ENCODE measurements at places on chromosomes 7 and 10.

GRCh38 chr10:1465418-1465911 lies 271.9 kb downstream of the ADARB2 start:
- DNase-seq = no peak

DNA sequence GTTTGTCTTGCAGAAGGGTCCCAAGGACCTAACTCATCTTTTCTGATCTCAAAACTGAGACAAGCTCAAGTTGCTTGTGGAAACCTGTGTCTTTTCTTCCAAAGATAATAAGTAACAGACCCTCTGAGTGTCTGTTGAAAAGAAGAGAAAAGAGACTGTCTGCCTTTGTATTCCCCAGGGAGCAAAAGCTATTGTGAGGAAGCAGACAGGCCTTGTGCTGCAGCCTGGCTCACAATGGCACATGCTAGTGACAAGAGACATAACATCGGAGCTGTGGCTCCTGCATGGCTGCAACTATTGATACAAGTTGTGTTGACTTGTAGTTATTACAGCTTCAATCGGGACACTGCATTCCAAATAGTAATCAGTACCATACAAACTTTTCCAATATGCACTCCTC lies 202.9 kb downstream of the DKK1 start:
- DNase-seq = no peak

DNA sequence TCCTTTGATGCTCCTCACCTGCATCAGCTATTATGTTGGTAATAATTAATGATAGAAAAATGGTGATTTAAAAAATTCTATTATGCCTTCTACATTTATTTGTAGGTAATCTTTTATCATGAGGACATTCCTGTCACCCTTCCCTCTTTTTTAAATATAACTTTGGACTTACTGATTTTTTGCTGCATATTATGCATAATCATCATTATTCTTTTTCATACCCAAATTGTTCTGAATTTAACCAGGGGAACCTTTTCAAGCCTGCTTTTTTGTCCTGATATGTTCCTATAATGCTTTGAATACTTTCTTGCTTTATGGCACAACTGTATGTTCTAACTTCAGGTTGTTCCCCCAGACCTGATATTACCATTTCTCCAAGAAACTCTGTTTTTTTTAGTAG lies 48.5 kb downstream of the TAX1BP1 start:
- no peak for DNase-seq

DNA sequence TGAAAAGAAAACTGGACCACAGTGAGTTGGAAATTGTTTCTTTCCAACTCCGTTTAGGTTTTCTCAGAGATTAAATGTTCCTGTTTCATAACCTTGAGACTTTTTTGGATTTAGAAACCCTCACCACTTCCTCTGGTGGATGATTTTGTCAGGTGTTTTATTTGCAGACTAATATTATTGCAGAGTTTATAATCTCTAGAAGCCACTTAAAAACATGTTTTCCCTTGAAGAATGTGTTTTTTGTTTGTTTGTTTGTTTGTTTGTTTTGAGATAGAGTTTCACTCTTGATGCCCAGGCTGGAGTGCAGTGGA lies 520 bp upstream of the MICU1 start:
- DNase-seq = no peak

DNA sequence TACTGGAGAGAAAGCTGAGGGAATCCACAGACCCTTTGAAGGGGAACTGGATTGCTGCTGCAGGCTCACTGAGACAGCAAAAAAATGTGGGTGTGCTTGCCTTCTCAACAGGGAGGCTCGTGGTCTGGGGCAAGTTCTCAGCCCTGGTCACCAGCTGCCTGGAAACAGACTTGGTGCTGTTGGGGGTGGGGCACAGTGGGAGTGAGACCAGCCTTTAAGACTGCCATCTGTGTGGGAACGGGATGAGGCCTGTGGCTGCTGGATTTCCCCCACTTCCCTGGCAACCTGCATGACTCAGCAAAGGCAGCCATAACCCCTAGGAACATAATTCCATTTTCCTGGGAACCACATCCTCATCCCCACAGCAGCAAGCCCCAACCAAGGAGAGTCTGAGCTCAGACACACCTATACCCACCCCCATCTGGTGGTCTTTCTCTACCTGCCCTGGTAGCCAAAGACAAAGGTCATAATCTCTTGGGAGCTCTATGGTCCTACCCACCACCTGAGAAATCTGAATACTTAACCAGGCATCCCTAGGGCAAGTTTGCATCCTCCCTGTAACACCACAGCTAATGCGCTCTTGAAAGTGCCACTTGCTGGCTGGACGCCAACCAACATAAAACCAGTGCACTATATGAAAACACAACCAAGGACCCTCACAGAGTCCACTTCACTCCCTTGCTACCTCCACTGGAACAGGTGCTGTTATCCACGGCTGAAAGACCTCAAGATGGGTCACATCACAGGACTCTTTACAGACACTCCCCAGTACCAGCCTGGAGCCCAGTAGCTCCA lies 45.0 kb upstream of the TFEC start:
- DNase-seq = no peak

DNA sequence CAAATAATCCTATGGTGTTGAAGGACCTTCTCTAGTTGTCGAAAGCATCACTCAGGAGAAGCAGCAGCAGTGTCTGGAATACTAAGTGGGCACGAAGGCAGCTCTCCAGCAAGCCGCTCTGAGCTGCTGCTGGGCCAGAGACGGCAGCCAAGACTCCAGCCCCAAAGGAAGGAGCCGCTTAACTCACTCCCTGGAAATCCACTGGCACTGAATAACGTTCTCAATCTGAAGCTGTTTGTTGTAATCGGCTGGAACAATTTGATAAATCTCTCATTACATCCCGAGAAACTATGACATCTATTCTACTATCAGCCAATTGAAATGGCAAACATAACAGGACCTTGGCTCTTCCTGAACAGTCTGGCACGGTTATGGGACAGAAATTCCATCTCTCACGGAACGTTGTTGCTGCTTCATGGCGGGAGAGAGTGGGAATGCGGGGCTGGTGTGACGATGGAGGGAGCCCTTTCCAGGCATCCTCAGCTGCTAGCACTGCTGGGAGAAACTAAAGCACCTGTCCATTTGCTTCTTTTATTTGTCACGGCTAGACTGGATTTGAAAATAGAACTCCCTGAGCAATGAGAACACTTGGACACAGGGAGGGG lies 331.5 kb upstream of the RNF32 start:
- DNase-seq = no peak

DNA sequence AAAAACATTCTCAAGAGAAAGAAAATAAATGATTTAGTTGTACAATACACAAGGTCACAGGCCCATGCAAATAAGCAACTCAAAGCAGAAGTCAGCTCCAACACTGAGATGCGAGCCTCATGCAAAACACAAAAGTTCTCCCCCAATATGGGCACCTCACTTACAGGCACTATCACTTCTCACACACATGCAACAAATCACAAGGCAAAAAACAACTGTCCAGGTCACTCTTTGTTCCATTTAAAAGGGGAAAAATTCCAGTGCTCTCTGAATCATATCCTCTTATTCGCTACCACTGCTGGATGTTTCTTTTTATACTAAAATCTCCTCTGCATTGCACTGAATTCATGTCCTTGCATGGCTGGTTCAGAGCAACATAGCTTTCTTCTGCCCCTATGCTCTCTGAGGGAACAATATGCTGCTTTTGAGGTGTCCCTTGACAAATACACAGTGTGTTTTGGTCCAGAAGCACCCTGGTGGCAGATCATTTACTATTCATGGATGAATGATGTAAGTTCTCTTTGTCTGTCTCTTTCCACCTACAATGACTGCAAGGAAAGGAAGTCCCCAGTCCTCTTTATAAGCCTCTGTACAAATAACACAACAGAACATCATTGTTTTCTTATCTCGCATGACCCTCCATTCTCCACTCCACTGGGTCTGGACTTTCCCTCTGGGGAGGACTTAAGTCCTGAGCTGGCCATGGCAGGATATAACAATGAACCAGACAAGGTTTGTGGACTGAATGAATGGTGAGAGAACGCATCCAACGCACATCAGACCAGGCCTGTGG lies 85.4 kb upstream of the GSDME start:
- no peak for DNase-seq

- no peak for DNase-seq
Measured at GRCh38 chr7:91140286-91140685, 123.9 kb upstream of the FZD1 start.

- DNase-seq = peak; percentile 51
Measured at GRCh38 chr7:106111655-106112117, 426 bp downstream of the SYPL1 start.

GRCh38 chr10:86506499-86506898 lies 15.1 kb downstream of the WAPL start:
- no peak for DNase-seq

- DNase-seq = no peak
Measured at GRCh38 chr10:38025283-38025682, 14.8 kb downstream of the ZNF33A start.

- DNase-seq = no peak
Measured at GRCh38 chr7:131225619-131226513, 101.8 kb upstream of the MKLN1 start.

- DNase-seq = no peak
Measured at GRCh38 chr10:120593693-120594092, 136.7 kb downstream of the PLPP4 start.

DNA sequence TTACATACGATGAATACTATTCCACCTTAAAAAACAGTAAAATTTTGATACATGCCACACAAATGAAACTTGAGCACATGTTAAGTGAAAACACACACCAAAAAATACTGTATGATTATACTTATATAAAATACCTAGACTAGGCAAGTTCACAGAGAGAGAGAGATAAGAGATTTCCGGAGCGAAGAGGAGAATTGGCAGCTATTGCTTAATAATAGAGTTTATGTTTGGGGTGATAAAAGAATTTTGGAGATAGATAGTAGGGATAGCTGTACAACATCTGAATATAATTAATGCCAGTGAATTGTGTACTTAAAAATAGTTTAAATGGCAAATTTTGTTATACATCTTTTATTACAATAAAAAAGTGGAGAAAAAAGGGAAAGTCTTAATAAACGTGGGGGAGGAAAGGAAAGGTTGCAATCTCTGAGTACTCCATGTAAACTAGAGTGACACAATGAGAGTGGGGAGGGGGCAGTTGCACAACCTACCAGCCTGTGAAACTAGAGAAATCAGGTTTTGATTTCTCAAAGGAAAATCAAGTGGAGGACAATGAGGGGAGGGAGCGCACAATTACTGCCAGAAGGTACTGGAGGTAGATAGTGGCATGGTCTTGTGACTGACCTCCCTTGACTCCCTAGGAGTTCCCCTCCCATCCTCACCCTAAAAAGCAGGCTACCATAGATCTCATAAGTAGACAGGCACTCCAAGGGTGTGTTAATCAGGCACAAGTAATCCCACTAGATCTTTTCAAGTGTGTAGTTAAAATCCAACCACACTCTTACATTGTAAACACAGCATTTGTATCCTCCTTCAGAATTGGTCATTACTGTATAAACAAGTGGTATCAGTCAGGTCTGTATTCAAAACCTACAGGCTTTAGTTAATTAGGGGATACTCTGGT lies 31.6 kb upstream of the ANK3 start:
- no peak for DNase-seq

DNA sequence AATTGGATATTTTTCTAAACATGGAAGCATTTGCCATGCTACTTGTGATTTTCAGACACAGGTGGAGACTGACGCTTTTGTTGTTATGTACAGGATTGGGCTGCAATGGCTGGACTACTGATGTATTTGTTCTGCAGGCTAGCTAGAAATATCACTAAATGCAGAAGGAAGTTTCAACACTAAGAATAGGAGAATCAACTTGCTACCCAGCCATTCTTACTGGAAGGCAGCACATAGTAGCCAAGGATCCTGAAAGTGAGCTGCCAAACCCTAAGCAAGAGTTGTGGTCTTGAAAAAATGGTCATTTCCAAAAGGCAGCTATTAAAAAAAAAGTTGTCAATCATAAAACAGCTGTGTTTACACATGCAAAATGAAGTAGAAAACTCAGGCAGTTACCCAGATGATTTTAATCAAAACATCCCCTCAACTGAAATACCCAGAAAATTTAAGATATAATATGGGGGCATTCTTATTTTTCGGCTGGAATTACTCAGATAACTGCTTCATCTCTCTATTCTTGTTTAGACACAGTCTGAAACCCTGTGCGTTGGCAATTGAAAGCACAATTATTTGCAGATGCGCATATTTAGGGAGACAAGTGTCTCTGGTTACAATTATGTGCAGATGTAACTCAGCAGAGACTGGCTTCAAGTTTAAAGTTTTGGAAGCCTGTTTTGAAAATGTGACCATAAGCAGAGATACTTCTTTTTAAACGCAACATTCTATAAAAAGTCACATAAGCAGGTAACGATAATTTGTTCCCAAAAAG lies 31.2 kb downstream of the GFRA1 start:
- no peak for DNase-seq

DNA sequence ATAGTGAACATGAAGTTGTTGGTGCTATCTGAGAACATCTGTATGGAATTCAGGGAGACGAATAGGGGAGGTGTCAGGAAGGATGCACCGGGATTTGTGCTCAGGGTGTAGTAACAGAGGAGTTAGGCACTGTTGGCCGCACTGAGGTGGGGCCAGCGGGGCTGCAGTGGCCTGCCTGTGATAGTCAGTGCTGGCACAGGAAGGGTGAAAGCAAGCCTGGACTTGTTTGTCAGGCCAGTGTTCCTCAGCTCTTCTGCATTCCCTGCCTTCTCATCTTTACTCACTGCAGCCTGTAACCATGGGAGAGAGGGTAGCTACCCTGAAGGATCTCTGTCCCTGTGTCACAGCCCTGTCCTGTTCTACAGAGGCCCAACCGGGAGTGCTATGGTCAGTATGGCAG lies 81.3 kb downstream of the SH2D4B start:
- no peak for DNase-seq

DNA sequence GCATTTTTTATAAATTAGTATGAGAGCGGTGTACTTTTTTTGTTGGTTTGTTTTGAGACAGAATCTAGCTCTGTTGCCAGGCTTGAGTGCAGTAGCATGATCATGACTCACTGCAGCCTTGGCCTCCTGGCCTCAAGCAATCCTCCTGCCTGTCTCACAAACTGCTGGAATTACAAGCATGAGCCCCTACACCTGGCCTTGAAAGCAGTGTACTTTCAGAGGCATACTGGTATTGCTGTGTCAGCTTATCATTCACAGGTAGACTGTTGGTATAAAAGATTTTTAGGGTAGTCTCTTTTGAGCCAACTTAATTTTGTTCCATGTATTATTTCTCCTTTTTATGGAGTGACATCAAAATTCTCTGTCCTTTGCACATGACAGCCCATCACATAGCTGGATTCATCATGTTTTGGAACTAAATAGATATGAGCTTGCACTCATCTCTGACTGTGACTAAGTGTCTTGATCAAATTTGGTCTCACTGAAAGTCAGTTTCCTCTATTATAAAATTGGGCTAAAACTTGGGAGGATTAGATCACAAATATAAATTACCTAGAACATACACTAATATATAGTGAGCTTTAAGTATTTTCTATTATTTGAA lies 12.4 kb downstream of the GNAT3 start:
- no peak for DNase-seq

GRCh38 chr7:37714606-37715005 lies 31.0 kb downstream of the GPR141 start:
- no peak for DNase-seq

GRCh38 chr10:14812271-14812670 lies 25.6 kb downstream of the CDNF start:
- peak; percentile 51 for DNase-seq

GRCh38 chr7:157540606-157541294 lies 203.9 kb downstream of the DNAJB6 start:
- no peak for DNase-seq

- DNase-seq = no peak
Measured at GRCh38 chr7:18445483-18445882, 50.1 kb upstream of the HDAC9 start.
